ENCODE measurements at places on chromosomes 2 and 18.

- no peak for DNase-seq
Measured at GRCh38 chr2:118805064-118805690, 42.3 kb downstream of the EN1 start.

DNA sequence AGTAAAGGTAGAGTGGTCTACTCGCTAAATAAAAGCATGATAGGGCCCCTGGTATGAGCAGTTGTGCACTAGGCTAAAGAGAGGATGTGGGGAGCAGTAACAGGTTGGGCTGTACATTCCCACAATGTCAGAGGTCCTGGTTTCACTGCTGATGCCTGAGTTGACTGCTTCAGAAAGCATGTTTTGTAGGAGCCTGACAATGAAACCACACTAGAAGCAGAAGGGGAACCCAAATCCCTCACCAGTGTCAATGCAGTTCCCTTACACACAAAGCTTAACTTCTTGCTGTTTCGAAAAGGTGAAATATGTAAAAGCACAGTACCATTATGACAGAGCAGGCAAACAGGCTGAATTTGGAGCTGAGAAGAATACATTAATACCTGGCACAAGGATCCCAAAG is 291.7 kb upstream of the KYNU start:
- no peak for DNase-seq

DNA sequence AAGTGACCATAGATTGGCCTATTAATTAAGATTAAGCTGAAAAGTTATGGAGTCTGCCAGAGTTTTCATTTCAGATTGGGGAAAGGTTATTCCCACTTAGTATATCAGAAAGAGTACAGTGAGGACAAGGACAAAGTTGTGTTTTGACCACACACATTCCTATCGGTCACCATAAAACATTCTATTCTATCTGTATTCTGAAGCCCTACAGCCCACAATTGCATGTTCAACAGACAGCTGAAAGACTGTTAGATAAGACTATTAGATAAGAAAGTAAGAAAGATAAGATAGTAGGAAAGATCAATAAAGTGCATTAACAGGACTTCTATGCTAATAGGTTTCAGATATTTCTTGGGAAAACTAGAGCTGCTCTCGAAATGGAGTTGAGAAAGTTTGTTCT is 26.7 kb upstream of the ACYP2 start:
- DNase-seq = no peak

DNA sequence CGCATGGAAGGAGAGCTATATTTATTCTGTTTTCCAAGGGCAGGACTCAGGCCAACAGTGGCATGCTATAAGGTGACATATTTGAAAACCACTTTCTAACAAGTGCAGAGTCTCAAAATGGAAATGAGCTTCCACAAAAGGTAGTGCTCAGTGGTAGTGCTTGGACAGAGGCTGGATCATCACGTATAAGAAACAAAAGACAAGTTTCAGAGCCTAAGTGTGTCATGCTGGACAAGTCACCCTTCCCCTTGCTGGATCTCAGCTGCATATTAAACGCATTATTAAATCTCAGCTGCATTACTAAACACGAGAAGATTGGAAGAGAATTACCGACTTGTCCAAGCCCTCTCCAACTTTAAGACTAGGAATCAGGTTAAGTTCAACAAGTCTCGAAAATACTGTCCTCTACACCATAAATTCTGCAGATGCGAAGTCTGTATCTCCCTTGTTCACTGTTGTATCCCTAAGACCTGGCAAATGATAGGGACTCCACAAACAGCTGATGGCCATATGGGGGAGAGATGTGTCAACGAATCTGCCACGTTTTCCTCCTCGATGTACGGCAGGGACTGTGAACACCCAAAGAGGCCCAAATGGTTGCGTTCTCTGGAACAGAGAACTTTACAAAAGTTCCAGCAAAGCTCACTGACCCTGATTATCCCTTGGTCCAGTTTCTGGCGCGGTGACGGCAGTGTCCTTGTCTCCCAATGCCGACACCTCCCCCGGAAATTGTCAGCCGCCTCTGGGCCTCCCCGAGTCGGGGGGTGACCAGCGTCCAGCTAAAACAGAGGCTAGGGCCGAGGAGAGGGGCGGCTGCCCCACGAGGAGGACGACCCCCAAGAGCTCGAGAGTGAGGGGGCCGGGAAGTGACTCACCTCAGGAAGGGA is 611 bp downstream of the NOL10 start:
- DNase-seq = no peak

DNA sequence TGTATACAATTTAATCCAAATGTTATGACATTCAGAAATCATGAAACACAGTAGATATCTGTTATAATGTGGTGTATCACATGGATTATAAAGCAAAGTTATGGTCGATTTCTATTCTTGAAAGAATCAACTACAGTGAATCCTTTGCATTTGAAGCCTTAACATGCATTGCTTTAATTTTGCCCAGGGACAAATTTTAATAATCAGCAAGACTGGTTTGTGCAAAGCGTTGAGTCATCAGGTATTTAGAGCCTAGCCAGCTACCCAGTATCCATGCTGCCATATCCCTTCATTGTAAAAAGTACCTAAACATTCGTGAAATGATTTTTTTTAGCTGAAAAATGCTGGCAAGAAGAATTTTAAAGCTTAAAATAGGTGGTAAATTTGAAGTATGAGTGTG is 8.9 kb upstream of the SPDYA start:
- no peak for DNase-seq

DNA sequence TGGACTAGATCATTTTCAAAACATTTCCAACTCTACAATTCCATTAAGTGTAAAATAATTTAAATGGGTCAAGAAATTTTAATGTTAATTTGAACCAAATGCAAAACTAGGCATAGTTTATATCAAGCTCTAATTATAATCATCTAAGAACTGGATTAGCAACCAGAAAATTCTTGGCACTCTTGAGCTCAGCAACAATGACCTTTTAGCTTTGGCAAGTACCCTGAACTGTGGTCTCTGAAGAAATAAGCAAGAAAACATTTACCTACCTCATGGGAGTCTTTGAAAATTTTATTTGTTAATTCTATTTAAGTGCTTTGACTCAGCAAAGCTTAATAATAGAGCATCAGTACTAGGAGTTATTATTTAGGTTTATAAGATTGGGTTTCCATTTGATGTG is 313.2 kb downstream of the SATB2 start:
- DNase-seq = no peak

GRCh38 chr2:205752296-205752820 is 70.1 kb downstream of the NRP2 start:
- DNase-seq = no peak

GRCh38 chr2:73070643-73071359 is 711 bp downstream of the SFXN5 start:
- no peak for DNase-seq

GRCh38 chr18:46343931-46344372 is 239.8 kb downstream of the HAUS1 start:
- no peak for DNase-seq

GRCh38 chr2:203718087-203718486 is 11.6 kb downstream of the CD28 start:
- DNase-seq = no peak

GRCh38 chr18:269480-270095 is 1.7 kb upstream of the THOC1 start:
- no peak for DNase-seq

- no peak for DNase-seq
Measured at GRCh38 chr2:100691846-100692245, 128.1 kb upstream of the NPAS2 start.

GRCh38 chr2:14417551-14417950 is 215.0 kb upstream of the LRATD1 start:
- DNase-seq = no peak

DNA sequence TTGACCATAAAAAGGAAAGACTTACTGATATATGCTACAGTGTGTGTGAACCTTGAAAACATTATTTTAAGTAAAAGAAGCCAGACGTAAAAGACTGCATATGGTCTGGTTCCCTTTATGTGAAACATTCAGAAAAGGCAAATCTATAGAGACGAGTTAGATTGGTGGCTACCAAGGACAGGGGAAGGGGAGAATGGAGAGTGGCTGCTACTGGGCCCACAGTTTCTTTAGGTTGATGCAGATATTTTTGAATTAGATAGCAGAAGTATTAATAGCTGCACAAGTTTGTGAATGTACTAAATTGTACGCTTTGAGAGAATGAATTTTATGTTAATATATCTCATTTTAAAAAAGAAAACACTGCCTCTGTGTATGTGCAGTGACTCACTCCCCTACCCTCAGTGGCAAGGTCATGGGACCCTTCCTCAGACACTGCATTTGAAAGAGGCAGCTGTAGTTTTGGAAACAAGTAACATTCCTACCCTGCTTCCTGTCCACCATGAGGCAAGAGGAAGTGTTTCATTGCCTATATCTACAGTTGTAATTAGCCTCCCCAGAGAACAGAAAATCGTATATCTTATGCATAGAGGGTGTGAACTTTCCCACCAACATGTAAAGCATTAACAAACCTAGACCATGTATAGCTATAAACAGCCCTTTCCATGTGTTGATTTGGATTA is 29.8 kb upstream of the ARMC9 start:
- no peak for DNase-seq

- no peak for DNase-seq
Measured at GRCh38 chr2:30761226-30761625, 46.0 kb downstream of the CAPN13 start.

- no peak for DNase-seq
Measured at GRCh38 chr18:79064228-79064627, 5.0 kb upstream of the ATP9B start.

DNA sequence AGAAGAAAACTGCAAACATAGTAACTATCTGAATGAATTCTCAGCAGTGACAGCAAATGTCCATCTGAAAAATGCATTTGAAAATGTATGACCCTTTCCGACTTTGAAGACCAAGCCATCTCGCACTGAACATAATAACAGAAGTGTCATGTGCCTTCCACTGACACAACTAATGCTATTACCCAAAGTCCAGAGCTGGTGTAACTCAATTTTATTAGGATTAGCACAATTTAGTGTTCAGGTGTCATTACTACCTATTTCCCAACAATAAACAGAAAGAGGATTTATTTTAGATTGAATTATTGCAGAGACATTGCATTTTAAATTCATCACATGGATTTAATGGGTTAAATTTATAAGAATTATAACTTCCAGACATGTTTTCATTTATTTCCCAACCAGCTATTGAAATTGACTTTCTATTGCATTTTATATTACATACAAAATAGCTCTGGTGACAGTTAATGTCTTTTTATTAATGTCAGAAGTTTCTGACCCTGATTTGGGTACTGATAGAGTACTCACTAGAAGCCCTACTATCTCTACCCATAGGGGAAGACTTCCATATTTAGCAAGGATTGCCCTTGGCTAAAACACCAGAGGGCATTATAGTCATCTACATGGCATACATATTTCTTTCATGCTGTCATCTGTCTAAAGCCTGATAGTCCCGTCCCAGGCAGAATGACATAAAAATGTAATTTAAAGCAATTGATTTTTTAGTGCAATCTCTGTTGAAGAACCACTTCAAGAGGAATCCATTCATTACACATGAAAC is 7.0 kb upstream of the STK39 start:
- no peak for DNase-seq

GRCh38 chr2:158743879-158744278 is 51.2 kb upstream of the DAPL1 start:
- DNase-seq = no peak

- DNase-seq = no peak
Measured at GRCh38 chr2:6941299-6942046, 24.3 kb downstream of the RNF144A start.

DNA sequence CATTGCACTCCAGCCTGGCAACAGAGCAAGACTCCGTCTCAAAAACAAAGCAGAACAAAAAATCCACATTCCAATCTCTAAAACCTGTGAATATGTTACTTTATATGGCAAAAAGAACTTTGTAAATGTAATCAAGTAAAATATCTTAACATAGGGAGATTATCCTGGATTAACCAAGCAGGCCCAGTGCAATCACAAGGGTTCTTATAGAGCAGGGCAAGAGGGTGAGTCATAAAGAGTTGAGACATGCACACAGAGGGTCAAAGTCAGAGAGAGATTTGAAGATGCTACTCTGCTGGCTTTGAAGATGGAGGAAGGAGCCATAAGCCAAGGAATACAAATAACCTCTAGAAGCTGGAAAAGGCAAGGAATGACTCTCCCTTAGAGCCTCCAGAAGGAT is 60.9 kb upstream of the SLC9A2 start:
- no peak for DNase-seq

- DNase-seq = no peak
Measured at GRCh38 chr2:216508229-216508628, 9.6 kb downstream of the RPL37A start.

DNA sequence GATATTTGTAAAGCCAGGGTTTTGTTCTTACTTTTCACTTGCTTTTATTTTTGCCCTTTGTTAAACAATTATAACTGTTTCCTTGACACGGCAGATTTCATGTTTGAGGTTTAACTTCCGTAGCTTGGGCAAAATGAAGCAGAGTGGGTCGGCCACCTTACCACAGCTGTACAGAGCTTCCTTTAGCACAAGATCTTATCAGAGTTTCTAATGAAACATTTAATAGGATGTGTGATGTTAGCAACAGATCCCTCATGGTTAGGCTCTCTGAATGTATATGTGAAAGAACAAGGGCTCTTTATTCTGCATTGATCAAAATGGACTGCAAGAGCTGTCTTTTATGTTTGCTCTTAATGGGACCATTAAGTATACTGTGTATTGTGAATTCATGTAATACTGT is 22.3 kb downstream of the RNF125 start:
- no peak for DNase-seq

- DNase-seq = no peak
Measured at GRCh38 chr2:120803764-120804335, 68.2 kb downstream of the GLI2 start.

GRCh38 chr2:1989216-1989615 is 244.9 kb upstream of the PXDN start:
- DNase-seq = peak; percentile 5

DNA sequence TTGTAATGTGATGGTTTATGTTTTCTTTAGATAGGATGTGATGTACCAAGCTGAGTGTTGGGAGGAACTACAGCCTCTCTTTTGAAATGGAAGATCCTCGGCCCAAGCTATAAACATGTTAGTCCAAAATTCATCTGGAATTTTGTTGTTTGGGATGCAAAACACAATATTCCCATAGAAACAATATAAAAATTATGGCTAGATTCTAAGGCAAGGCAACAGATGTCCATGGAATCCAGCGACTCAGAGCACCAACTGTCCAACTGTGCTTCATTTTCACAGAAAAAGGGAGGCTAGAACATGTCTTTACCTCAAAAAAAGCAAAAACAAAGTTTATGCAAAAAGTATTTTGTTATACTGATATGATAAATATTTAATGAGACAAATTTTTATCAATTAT is 52.4 kb upstream of the ATP8B1 start:
- no peak for DNase-seq

- DNase-seq = no peak
Measured at GRCh38 chr2:46821600-46821999, 94.0 kb downstream of the MCFD2 start.

- DNase-seq = no peak
Measured at GRCh38 chr18:78455386-78455785, 524.2 kb upstream of the SALL3 start.

GRCh38 chr18:46141199-46141598 is 37.0 kb downstream of the HAUS1 start:
- no peak for DNase-seq

All from T47D (cell line).